Activated CD8-positive, alpha-beta memory T cell treated with anti-CD3 and anti-CD28 coated beads for 1 hour (primary cell): ENCODE measurements at places on chromosomes 3 and 15.

DNA sequence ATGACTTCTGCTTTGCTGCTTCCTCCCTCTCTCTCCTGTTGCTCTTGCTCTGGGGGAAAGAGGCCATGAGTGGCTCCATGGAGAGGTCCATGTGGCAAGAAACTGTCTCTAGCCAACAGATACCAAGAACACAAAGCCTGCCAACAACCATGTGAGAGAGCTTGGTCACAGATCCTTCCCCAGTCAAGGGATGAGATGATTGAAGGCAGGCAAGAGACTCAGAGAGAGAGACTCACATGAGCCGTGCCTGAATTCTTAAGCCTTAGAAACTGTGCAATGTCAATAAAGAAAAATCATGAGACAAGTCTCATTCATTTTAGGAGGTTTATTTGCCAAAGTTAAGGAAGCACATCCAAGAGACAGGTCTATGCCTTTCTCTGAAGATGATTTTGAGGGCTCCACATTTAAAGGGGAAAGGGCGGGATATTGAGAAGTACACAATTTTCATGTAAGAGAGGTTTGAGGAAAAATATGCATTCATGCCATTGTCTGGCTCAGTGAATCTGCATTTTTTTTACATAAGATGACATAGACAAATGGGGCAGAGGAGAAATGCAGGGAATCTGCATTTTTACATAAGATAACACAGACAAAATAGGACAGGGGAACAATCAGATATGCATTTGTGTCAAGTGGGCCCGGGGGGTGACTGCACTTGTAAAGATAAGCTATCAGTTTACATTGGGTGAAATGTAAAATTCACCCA, 59.5 kb upstream of the SUCLG2 start:
- DNase-seq: no peak

DNA sequence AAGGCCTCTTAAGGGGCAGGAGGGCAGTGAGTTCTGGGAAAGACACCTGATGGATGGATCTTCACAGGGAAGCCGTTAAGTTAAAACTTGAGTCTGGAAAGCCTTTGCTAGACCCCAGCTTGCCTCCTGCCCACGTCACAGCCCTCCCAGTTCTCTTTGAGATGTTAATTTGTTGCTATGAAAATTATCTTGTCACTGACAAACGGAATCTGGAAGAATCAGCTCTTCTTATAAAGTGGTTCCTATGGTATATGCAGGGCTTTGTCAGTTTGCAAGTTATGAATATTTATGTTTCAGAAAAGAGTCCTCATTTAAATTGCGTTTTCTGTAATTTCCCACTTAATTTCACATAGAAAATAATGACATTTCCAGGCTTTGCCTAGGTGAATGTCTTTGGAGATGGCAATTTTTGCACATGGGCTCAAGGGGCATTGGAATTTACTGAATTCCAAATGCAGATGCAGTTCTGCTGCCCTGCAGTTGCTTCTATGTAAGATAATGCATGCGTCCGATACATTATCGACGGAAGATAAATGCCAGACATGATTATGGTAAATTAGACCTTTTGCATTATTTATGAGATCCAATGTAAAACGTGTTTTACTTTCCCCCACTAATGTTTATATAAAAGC, 74.1 kb downstream of the CACNA2D3 start:
- DNase-seq: no peak

GRCh38 chr3:184874709-184875644, 63.0 kb downstream of the VPS8 start:
- DNase-seq: no peak

DNA sequence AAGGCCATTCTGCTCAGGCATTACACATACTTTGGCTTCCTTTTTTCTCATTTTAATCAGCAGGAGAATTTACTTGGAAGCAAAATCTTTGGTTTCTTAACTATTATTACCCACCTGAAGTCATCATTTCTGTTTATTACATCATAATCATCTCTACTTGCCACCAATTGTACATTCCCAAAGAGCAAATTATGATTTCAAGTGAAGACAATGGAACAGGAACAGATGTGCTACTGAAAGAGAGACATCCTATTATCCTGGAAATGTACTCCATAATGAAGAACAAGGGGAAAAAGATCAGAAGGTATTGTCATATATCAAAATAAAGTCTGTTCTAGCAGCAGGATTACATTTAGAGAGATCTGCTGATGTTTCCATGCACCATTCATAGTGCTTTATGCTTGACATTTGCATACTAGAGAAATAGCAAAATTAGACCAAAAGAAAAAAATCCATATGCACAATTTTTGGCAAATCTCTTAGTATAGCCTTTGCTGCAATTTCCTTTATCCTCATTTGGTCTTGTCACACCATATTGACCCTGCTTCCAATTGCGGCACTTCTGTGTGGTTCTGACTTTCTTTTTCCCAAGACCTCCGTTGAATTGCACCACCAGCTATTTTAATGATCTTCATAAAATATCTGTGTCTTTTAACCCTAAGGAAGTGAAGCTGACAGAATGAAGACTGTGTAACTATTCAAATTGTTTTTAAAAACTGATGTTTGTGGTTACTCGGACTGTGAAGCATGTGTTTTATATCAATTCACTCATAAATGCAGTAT, 683.8 kb downstream of the ZNF385D start:
- no peak for DNase-seq

- DNase-seq: no peak
Measured at GRCh38 chr3:183553334-183554026, 2.0 kb downstream of the KLHL6 start.

GRCh38 chr15:69015591-69015990, 1.1 kb downstream of the NOX5 start:
- no peak for DNase-seq

DNA sequence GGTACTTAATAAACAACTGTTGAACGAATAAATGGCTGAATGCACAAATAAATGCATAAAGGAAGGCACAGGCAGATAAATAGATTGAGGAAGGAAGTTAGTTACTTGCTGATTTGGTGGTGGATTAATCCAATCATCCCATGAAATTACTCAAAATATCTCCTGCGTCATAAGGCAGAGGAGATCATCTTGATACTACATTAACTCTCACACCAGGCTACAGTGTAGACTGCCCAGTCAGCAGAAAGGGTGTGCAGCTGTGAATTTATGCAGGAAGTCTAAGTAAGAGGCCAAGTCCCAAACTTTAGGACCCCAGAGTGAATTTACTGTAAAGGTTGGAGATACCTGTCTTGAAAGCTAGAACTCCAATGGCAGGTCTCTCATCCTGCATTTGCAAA, 38.6 kb downstream of the PRICKLE2 start:
- DNase-seq: no peak

DNA sequence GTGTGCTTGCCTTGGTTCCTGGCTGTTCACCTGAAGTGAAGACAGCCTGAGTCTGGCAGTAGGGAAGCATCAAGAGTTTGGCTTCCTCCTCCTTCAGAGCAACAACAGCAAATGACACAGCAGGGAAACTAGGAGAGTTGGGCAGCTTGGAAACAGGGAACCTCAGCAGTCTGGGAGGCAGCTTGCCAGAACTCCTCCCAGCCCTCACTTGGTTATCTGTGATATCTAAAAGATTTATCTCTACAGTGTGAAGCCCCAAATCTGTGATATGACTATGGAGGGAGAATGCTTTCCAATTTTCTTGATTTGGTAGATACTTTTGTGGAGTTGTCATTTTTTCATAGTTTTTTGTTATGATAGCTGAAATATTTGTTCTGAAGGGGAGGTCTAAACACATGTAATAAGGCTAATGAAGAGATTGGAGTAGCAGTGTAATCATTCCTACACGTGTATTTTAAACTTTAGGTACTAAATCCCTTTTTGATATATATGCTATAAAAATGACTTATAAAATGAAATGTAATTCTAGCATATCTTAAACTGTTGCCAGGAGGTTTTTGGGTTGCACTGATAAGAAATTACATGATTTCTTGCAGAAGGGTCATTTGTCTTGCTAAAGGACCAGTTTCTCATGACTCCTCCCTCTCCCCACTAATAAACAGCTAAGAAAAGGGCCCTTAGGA, 20.8 kb downstream of the UBE2E1 start:
- no peak for DNase-seq
